ENCODE measurements at places on chromosomes 3 and 15.

GRCh38 chr3:127050733-127051132 is 67.8 kb downstream of the PLXNA1 start:
- no peak for DNase-seq

DNA sequence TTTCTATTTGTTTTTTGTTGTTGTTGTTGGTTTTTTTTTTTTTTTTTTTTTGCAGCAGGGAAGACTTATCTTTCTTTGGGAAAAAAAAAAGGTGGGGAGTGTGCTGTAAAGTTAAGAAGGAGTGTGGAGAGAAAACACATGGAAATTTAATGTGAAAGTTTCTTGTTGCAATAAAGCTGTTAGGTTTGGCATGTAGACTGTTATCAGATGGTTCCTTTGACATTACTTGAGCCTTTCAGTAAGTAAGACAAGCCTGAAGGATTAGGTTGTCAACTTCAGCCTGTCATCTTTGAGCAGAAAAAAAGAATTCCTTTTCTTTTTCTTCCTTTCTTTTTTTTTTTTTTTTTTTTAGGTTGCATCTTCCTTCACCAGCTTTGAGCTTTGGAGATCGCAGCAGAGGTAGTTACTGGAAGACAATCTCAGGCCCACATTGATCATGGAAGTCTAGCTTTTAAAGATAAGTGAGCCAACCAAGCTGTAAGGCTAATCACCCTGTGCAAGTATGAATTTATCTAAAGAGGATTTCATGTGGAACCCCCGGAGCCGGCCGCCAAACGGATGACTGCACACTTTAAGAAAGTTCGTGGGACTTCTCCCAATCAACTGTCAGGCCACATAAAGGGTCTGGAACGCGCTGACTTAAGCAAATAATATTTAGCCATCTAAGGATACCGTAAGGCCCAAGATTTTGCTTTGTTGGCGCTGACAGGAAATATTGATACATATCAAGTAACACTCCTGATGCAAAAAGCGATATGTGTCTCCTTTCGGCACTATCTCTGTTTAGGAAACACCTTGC is 1040.1 kb upstream of the NR2F2 start:
- no peak for DNase-seq

- no peak for DNase-seq
Measured at GRCh38 chr3:127667119-127667681, 5.6 kb upstream of the ABTB1 start.

DNA sequence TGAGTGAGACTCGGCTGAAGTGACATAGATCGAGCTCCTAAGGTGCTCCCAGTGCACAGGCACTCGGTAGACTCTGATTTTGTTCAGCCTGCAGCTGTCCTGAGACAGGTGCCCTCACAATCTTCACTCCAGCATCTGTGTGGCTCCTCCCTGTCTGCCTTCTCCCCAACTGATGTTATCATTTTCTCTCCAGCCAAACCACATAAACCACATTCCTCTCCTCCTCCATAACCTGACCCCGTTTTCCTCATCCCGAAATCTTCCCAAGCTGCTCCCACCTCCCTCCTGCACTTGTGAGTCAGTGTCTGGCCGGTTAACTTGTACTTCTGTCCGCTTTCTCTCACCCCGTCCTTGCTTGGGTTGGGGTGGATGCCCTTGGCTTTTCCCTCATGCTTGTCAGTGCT is 93.3 kb upstream of the HACD2 start:
- no peak for DNase-seq

DNA sequence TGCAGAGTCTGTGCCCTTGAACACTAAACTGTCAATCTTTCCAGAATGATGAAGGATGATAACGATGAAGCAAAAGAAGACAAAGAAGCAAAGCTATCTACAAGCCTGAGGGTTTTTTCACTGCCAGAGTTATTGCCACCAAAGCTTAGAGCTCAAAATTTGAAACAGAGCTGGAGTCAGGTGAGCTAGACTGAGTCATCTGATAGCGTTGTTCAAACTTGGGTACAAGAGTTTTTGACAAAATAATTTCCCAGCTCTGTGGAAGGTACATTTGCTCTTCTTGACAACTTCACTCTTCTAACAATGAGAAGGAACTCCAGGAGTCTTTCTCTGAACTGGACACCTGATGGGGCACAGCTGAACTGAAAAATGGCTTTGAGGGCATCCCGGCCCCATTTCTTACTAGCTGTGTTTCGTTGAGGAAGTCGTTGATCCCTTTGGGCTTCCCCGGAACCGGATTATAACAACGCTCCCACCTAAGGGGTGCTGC is 715 bp downstream of the MCCC1 start:
- peak; percentile 28 for DNase-seq

DNA sequence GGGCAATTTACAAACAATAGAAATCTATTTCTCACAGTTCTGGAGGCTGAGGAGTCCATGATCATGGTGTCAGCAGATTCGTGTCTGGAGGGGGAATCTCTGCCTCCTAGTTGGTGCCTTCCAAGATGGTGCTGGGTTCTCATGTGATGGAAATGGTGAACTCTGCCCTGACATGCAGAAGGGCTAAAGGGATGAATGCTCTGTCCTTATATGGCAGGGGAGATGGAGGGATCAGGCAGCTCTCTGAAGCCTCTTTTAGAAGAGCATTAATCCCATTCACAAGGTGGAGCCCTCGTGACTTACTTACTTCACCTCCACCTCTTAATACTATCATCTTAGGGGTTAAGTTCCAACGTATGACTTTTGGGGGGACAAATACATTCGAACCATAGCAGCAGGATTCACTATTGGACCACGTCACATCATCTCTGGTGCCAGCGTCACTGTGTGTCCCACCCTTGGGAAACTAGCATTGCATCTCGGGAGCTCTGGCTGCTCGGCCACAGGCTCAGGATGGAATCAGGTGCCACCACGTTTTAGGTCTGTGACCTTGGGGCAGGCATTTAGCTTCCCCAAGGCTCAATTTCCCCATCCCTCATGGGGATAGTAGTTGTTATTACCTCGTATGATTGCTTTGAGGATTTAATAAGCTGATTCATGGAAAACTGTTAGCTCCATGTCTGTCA is 53.0 kb downstream of the SV2B start:
- DNase-seq, result no peak

GRCh38 chr15:60933900-60934885 is 294.9 kb downstream of the RORA start:
- DNase-seq, result no peak

- no peak for DNase-seq
Measured at GRCh38 chr15:92800013-92800412, 100.1 kb upstream of the CHD2 start.

DNA sequence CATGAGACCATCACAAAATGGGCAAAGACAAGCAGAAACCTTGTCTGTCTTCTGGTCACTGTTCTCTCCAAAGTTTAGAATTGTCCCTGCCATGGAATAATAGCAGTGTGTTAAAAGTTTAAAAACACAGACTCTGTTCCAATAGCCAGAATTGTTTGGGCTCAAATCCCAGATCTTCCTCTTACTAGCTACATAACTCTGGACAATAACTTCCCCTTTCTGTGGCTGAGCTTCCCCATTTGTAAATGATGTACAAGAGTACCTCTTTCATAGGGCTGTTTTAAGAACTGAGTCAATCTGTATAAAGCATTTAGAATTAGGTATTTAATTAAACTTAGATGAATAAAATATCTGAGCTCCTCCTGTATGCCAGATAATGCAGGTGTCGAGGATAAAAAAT is 623.0 kb downstream of the NTRK3 start:
- no peak for DNase-seq

- DNase-seq, result no peak
Measured at GRCh38 chr15:73989001-73989798, 2.9 kb downstream of the STOML1 start.

DNA sequence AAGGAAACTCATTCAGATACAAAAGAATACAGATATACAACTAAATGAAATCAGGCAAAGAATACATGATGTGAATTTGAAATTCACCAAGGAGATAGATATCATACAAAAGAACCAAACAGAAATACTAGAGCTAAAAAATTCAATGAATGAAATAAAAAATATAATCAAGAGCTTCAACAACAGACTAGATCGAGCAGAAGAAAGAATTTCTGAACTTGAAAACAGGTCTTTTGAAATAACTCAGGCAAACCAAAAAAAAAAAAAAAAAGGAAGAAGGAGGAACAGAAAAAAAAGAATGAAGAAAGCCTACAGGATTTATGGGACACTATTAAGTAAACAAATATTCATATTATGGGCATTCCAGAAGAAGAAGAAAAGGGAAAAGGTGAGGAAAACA is 137.8 kb downstream of the DMXL2 start:
- DNase-seq, result no peak

DNA sequence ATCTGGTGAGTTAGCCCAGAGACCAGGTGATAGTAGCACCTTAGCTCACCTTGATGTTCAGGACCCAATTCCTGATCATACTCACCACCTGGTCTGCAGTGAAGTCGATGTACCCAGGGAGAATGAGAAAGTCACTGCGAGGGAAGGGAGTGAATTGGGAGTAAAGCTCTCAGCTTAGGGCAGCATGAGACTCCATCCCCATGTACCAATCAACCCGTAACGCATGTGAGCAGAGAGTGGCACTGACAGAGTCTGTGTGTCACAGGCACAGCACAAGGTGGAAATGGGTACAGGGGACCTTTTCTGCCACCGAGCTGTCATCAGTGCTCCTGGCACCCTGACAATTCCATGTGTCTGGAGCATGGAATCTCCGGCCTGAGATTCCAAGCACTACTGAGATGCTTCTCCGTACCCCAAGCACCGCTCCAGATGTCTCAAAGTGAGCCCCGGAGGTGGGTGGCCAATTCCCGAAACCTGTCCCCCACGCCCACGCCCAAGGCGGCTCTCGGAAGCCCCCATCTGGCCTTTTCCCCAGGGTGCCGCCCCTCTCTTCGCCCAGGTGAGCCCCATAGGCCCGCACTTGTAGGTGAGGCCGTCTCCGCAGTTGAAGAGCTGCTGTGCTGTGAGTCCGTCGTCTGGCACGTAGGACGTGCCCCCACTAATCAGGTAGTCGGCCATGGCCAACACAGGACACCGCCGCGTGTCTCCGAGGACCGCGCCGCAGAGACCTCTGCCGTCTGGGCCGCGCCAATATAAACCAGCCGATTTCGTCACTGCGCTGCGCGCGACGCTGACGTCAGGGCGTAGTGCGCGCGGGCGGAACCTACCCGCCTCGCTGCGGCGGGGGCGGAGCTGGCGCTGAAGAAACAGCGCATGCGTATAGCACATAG is at the start of gene IMPDH2:
Gene IMPDH2, minus strand, starts transcription at position 726 of the 890 bp plus-strand sequence. Its CDS starts 48 bp downstream, at position 678.
- DNase-seq, result peak; percentile 84

DNA sequence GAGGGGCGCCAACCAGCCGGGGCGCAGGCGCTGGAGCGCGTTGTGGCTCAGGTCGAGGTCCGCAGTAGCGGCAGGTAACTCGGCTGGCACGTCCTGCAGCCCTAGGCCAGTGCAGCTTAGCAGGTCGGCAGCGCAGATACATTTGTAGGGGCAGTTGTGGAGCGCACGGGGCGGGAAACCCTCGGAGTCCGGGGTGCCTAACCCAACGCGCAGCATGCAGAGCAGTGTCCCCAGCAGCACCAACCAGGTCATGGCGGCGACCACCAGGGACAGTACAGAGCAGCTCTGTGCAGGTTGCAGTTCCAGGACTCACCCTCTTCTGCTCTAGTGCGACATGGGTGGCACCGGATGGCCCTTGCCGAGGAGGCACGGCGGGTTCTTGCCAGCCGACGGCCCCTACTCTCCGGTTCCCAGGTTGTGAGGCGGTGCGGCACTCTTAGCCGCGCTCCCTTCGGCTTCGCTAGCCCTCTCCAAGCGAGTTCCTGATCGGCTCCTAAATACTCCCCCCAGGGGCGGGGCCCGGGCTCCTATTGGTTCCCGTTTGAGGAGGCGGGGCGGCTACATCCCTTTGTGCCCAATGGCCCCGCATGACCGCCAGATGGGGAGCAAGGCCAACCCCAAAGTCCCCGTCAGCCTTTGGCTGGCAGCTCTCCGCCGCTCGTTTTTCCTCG is at the start of gene AMIGO3:
Gene AMIGO3, minus strand, starts transcription at position 471 of the 671 bp plus-strand sequence. Its CDS starts 219 bp downstream, at position 252.
- DNase-seq, result peak; percentile 83

- DNase-seq, result no peak
Measured at GRCh38 chr15:86555939-86556338, 476.3 kb downstream of the AGBL1 start.

GRCh38 chr3:149128821-149129220 is 617 bp upstream of the HPS3 start:
- no peak for DNase-seq

DNA sequence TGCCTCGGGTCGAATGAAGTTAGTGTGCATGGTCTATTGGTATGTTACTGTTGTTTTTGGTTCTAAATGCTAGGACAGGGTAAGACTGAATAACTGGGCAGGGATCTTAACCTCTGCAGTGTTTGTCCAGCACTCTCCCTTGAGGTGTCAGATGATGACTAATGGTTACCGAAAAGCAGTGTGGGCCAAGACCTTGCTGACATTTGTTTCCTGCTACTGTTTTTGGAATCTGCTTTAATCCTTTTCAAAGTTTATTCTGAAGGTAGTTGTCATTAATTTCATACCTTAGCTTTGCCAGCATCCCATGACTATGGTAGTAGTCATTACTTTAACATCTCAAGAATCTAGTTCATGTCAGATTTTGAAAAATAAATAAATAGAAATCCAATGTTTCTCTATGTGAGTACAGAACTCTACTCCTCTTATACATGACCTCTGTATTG is 117.0 kb downstream of the P3H2 start:
- DNase-seq, result no peak

GRCh38 chr3:155512175-155512866 is 218.8 kb upstream of the STRIT1 start:
- DNase-seq, result no peak

- no peak for DNase-seq
Measured at GRCh38 chr3:139312959-139313358, 30.9 kb upstream of the MRPS22 start.

- DNase-seq, result no peak
Measured at GRCh38 chr15:80026310-80026709, 33.2 kb upstream of the ZFAND6 start.

GRCh38 chr3:39344746-39345344 is 15.3 kb downstream of the CCR8 start:
- DNase-seq, result no peak

GRCh38 chr3:163891771-163892170 is 1186.5 kb downstream of the SI start:
- no peak for DNase-seq

DNA sequence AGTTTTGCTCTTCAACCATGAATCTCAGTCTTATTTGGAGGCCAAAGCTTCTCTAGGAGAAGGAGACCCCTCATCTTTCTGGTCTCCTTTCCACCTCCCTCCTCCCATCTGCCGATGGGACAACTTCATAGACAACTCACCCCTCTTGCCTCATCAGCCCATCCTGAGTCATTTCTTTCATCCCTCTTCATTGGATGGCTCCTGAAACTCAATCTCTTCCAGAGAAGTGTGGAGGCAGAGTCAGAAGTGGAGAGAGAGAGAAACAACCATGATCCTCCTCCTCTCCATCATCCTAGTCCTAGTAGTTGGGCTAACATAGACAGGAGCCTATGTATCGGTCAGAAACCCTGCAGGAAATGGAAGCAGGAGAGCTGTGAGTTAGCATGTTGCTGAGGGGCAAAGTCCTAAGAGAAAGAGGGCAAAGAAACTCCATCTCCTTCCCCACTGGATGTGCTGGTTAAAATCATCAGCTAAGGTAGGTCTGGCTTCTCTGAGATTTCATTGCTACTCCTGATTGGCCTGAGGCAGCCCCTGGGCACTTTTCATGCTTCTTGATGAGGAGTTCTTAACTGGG is 21.3 kb upstream of the HCN4 start:
- DNase-seq, result no peak

GRCh38 chr15:49131403-49131802 is 24.0 kb downstream of the COPS2 start:
- no peak for DNase-seq

Measured in activated CD8-positive, alpha-beta memory T cell treated with anti-CD3 and anti-CD28 coated beads for 48 hours (primary cell).